ENCODE measurements at places on chromosomes 1 and 21.

DNA sequence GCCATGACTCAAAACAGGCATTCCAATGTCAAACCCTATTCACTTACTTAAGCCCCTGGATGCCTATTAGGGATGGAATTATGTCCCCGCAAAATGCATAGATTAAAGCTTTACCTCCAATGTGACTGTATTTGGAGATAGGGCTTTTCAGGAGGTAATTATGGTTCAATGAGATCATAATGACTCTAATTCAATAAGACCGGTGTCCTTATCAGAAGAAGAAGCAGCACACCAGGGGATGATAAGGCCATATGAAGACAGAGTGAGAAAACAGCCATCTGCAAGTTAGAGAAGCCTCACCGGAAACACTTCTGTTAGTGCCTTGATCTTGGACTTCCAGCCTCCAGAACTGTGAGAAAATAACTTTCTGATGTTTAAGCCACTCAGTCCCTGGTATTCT lies 1131.8 kb upstream of the TMPRSS15 start:
- DNase-seq, result no peak

GRCh38 chr1:93753791-93754763 lies 72.4 kb upstream of the BCAR3 start:
- DNase-seq, result no peak

GRCh38 chr1:31669786-31670592 lies 25.3 kb upstream of the PEF1 start:
- DNase-seq, result no peak

GRCh38 chr21:38165466-38166172 lies 91.2 kb upstream of the KCNJ15 start:
- DNase-seq, result no peak

- no peak for DNase-seq
Observed at GRCh38 chr1:211538287-211538686, 40.7 kb downstream of the SLC30A1 start.

- no peak for DNase-seq
Observed at GRCh38 chr1:224736619-224737352, 120.7 kb downstream of the CNIH3 start.

DNA sequence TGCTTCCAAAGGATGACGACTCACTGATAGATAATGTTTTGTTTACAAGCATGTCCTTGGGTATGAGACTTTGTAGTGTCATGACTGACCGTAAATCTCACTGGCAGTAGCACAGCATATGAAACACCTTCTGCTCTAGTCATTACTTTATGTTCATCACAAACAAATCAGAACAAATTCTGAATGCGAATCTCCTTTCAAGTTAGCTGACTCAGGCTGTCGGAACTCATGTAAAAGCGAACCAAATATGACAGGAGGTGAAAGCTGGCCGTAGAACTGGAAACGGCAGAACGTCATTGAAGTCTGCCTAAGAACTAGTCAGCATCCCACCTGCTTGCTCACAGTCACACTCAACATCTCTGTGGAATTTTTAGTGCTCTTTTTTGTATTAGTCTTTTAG lies 143.9 kb downstream of the RGS7 start:
- no peak for DNase-seq

- DNase-seq, result no peak
Observed at GRCh38 chr1:68565923-68566322, 69.0 kb upstream of the DEPDC1 start.

DNA sequence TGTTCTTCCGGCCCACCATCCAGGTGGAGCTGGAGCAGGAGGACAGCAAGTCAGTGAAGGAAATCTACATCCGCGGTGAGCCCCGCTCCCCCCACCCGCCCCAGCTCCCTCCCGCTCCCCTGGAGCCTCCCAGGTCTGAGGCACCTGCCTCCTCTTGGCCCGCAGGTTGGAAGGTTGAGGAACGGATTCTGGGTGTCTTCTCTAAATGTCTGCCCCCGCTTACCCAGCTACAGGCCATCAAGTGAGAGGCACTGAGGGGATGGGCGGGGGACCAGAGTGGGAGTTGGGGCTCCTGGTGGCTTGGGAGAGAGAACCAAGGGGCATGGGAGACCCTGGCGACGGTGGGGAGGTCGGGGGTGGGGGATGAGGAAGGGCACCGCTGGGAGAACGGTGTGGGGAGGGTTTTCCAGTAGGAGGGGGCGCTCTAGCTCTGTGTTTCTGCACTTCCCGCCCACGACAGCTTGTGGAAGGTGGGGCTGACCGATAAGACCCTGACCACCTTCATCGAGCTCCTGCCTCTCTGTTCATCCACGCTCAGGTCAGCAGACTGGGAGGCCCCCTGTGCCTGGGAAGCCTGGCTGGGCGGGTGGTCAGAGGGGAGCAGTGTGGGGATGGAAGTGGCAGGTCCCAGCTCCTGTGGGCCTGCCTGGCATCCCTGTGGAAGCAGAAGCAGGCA lies 4.2 kb downstream of the LRRC71 start:
- no peak for DNase-seq

DNA sequence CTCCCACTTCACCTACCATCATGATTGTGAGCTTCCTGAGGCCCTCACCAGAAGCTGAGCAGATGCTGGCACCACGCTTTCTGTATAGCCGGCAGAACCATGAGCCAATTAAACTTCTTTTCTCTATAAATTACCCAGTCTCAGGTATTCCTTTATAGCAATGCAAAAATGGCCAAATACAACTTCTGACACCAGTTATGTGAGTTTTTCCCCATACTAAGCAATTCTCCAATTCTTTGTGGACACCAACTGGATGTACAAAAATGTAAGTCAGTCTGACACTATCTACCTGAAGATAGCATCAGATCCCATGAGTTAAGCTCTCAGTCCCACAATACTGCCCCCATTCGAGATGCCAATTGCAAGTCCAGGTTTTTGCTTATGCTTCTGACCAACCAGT lies 65.4 kb upstream of the PPIH start:
- DNase-seq, result no peak

Data from activated T-helper 1 cell treated with anti-CD3 and anti-CD28 coated beads, Interleukin-2, amount 50 U/mL, for 16 hours (primary cell).